Spleen (tissue), 13 donors: ENCODE measurements at places on chromosomes 1 and 21. TPM values are rescaled to one million over a fixed set of nuclear protein-coding genes. Genes with fewer than 3 reads are reported as not detected.

DNA sequence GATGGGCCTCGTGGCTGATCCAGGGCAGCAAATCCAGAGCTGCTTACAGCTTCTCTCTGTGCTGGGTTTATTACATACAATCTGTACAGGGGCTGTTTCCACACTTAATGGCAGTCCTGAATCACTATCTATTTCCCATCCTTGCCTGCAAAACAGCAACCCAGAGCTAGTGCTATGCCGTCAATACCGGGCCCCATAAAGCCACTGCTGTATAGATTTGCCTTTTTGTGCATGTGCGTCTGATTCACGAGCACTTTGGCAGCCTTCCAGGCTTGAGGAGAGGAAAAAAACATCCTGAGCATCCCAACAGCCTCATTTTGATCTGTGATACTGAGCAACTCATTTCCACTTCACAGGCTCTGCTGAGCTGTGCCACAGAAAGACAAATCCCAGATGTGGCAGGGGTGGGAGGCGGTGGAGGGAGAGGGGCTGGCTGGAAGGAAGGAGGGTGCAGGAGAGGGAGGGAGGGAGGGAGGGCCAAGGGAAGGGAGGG is 65.2 kb upstream of the TARBP1 start:
- DNase-seq = peak; percentile 36

DNA sequence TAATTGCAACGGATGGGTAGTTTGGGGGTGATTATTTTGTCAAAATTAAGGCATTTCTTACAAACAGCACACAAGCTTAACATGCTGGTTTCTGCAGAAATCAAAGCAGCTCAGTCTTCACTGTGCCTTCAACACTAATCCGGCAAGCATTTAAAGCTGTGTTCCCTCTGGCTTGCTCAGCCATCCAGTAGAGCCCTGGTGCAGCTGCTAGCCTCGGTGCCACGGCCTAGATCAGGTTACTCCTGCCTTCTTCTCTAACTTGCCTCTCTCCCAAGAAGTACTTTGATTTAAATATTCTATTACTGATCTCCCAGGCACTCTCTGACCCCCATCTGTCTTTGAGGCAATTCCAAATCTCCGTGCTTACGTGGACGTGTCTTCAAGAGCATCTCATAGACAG is 85.6 kb downstream of the GREM2 start:
- DNase-seq = no peak

DNA sequence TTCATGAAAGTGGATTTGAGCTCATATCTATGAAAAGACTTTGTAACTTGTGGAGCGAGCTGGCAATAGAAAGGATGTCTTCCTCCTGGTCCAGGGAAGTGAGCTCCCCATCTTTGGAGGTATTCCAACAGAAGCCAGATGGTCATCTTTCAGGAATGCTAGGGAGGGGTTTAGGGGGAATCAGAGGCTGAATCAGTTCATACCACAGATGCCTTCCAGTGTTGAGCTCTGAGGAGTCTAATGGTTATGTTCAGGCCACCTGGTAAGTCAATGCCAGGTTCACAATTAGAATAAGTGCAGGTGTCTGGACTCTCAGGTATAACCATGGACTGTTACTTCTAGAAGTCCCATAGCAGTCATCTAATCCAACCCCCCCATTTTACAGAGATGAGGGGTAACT is 119.1 kb downstream of the ACTL8 start:
- no peak for DNase-seq

GRCh38 chr1:159663552-159663951 is 50.8 kb downstream of the CRP start:
- DNase-seq = no peak

DNA sequence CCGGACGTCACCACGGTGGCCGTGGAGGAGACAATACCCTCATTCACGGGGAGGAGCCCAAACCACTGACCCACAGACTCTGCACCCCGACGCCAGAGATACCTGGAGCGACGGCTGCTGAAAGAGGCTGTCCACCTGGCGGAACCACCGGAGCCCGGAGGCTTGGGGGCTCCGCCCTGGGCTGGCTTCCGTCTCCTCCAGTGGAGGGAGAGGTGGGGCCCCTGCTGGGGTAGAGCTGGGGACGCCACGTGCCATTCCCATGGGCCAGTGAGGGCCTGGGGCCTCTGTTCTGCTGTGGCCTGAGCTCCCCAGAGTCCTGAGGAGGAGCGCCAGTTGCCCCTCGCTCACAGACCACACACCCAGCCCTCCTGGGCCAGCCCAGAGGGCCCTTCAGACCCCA is 7.0 kb downstream of the TNFRSF14 start:
- DNase-seq = no peak

DNA sequence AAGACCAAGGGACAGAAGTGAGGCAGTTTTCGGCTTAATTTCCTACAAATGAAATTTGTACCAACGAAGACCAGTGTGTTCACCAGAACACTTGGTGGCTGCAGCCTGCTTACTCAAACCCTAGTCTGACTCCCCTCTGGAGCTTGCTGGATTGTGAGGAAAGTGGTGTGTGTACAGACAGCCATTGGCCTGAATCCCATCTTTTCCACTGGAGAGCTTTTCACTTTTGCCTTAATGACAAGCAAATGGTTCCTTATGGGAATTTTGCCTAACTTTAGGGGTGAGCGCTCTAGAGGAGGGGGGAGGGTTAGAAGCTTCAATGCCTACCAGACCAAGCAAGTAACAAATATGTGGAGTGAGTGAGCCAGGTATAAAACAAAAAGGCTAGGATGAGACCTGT is 17.3 kb downstream of the METTL13 start:
- DNase-seq = no peak

HTR1D gene
- polyA plus RNA-seq = not detected
